Right ventricle myocardium inferior (tissue), 1 donor: ENCODE measurements at places on chromosomes 3 and 15. TPM values are rescaled to one million over a fixed set of nuclear protein-coding genes. Genes with fewer than 3 reads are reported as not detected.

TLR9 gene
- 0.38 TPM for total RNA-seq

TFRC gene
- 91.8 TPM for total RNA-seq

GOLGA8Q gene
- total RNA-seq, result 0.65 TPM

DNA sequence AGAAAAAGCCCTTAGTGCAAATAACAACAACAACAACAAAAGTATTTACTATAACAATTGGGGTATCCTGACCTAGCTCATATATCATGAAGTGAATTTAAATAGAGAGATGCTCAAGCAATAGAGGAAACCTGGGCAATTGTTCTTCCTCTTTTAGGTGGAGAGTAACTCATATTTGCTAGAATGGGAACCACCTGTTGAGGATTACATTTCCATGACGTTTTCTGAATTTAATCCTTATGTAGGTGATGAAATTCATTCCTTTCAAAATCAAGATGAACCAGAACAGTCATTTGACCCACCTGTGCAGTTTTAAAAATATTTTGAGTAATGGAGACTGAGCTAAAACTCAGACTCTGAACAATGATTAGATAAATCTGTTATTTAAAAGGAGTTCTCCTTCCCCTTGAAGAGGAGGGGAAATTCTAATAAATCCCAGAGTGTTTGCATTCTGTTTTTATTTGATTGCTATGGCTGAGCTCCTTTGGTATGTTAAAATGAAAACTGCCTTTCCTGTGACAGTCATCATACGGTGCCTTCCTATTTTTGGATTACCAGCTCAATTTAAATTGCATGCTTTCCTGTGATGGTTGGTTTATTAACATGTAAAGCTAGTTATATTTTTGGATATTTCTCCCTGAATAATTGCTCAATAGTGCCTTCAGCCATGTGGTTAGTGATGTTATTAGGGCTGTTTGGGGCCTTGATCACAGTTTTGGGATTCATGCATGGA lies 24.3 kb downstream of the VPS8 start:
- DNase-seq, result no peak

- peak; percentile 13 for DNase-seq
These were observed 4.2 kb upstream of the FAM131A start for GRCh38 chr3:184333190-184333589.

DNA sequence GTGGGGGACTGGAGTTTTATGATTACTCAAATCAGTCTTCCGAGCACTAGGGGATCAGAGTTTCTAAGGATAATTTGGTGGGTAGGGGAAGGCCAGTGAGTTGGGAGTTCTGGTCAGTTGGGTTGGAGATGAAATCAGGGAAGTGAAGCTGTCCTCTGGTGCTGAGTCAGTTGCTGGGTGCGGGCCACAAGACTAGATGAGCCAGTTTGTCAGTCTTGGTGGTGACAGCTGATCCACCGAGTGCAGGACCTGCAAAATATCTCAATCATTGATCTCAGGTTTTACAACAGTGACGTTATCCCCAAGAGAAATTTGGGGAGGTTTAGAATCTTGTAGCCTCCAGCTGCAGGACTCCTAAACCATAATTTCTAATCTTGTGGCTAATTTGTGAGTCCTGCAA lies 249.4 kb downstream of the FAM43A start:
- DNase-seq, result no peak

DNA sequence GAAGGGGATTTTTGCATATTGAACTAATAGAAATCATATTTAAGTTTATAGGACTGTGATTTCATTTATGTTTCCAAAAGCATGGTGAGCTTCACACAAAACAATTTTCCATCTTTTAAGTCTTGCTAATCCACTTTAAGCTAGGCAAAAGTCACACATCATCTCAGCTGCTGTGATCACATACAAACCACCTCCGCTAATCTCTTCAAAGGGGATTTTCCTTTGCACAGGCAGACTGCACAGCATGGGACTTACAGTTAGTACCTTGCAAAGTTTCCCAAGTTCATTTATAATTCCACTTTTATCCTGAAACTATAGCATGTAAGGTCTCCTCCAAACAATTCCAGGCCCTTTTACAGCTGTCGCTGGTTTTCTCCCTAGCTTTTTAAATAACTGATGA lies 225.1 kb upstream of the CNTN3 start:
- DNase-seq, result no peak
